IgD-negative memory B cell (primary cell): ENCODE measurements at places on chromosomes 12 and 14. TPM values are rescaled to one million over a fixed set of nuclear protein-coding genes. Genes with fewer than 3 reads are reported as not detected.

Gene NFE2
- 0.44 TPM for polyA plus RNA-seq

Gene LMNTD1
- not detected for polyA plus RNA-seq

Gene CCDC88C
- polyA plus RNA-seq: 30.5 TPM

Gene SERPINA10
- not detected for polyA plus RNA-seq

Gene CLSTN3
- polyA plus RNA-seq: 2.9 TPM

Gene LTB4R
- polyA plus RNA-seq: 2.5 TPM

Gene HELB
- 6.9 TPM for polyA plus RNA-seq

Gene POTEG
- polyA plus RNA-seq: not detected

Gene FAM90A1
- polyA plus RNA-seq: not detected

Gene HOXC4
- polyA plus RNA-seq: 2.3 TPM

Gene RBP5
- polyA plus RNA-seq: not detected

Gene MYF5
- polyA plus RNA-seq: not detected

Gene NANOG
- polyA plus RNA-seq: not detected

Gene PRB2
- polyA plus RNA-seq: not detected

Gene IFNG-AS1
- polyA plus RNA-seq: 21.1 TPM

Gene SYCP3
- polyA plus RNA-seq: 0.33 TPM

Gene ZNF740
- 5.0 TPM for polyA plus RNA-seq

Gene MSI1
- not detected for polyA plus RNA-seq

Gene CCDC197
- not detected for polyA plus RNA-seq

Gene ASCL1
- not detected for polyA plus RNA-seq

Gene PAH
- polyA plus RNA-seq: not detected

Gene ARHGAP9
- 129 TPM for polyA plus RNA-seq

Gene CCDC184
- 0.31 TPM for polyA plus RNA-seq

Gene IFI27
- not detected for polyA plus RNA-seq

Gene CD163
- polyA plus RNA-seq: 0.24 TPM

Gene OR4N5
- not detected for polyA plus RNA-seq
